ENCODE measurements at places on chromosomes 16 and 17.

DNA sequence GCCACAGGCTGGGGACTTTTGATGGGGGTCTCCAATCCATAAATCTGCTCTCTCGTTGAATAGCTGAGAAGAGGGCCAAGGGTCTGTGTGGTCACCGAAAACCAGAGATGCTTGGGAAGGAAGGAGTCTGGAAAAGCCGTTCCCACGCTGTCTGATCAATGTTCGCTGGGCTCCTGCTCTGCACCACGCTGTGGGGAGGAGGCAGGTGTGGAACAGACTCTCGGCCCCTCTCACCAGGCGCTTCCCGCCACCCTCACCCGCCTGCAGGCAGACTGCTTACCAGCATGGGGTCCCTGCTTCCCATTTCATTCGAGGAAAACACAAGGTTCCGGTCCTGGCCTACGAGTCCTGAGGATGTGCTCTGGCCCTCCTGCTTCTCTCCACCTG is 702 bp upstream of the ALDH3A1 start:
- no peak for DNase-seq

- DNase-seq, result no peak
These were observed 4.9 kb downstream of the HROB start for GRCh38 chr17:44146375-44147346.

GRCh38 chr16:65572156-65572555 is 450.3 kb upstream of the CDH11 start:
- peak; percentile 87 for DNase-seq

- DNase-seq, result no peak
These were observed at the start of gene CRYBA1 for GRCh38 chr17:29246628-29247027. Gene CRYBA1, plus strand, starts transcription at chr17:29246859. Its CDS starts 5 bp downstream, at chr17:29246864.

DNA sequence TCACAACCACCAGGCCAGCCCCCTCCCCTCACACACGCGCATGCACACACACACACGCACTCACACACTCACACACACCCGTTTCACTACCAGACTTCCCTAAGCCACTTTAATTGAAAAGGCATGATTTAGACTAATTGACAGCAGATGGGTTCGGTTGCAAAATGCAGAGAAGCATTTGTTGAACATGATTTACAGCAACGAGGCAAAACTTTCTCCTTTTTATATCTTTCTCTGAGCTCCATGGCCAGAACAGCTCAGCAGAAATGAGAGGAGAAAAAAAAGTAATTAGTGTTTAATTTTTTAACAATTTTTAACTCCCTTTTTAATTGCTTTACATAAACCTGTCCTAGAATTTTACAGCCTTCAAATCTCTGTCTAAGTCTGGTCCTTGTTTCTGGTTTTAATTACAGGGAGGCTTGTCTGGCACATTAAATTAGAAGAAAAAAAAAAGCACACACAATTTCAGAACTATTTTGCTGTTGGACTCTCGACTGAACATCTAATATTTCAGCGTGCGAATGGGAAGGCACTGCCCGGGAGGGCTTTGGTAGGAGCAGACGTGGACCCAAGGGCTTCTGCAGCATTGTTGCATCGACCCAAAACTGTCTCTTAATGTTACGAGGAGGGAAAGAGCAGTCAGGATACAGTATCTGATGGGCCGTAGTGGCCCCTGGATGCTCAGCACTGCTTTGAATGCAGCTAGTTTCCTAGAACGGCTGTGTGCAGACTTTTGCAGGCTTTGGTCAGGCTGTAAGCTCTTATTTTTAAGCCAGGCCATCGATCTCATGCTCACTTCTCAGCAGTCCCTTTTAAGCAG is 255.9 kb downstream of the SOX9 start:
- peak; percentile 88 for DNase-seq

- no peak for DNase-seq
These were observed 15.0 kb downstream of the PITPNC1 start for GRCh38 chr17:67392111-67392510.

DNA sequence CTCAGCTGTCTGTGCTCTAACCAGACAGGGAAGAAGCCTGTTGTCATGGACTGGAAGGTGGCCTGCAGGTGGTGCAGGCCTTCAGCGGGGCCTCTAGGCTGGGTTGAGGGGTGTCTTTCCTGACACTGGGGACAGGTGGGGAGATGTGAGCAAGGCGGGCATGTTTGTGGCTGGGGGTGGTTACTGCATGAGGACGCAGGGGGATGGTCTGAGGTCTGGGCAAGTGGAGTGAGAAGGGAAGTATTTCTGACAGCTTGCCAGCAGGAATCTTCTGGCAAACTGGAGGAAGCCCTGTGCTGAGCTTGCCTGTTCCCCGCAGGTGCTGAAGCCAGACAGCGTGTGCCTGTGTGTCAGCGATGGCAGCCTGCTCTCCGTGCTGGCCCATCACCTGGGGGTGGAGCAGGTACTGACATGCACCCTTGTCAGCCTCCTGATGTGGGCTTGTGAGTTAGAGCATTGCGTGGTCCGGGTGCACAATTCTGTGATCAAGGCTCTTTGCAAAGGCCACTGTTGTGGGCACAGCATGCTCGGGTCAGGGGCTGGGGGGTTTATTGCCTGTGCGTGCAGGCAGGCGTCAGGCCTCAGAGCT is 36.2 kb downstream of the PRMT7 start:
- no peak for DNase-seq

DNA sequence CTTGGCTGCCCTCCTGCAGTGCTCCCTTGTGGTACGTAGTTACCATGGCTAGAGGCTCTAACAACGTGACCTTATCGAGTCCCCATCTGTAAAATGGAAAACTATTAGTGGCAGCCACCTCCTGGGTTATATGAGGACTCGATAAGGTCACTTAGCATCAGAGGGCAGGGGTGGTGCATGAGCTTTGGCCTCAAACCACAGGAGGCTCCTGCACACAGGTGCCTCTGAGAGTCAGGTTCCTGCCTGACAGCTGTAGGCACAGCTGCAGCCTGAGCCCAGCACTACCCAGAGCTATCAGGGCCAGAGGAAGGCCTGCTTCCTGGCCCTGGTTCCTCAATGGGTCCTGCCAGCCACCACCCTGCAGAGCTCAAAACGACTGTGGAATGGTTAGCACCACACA is 57.2 kb upstream of the SEC14L1 start:
- no peak for DNase-seq

- DNase-seq, result peak; percentile 64
These were observed 35.6 kb downstream of the YPEL2 start for GRCh38 chr17:59366773-59367656.

- no peak for DNase-seq
These were observed 16.2 kb upstream of the NFATC3 start for GRCh38 chr16:68068926-68069325.

DNA sequence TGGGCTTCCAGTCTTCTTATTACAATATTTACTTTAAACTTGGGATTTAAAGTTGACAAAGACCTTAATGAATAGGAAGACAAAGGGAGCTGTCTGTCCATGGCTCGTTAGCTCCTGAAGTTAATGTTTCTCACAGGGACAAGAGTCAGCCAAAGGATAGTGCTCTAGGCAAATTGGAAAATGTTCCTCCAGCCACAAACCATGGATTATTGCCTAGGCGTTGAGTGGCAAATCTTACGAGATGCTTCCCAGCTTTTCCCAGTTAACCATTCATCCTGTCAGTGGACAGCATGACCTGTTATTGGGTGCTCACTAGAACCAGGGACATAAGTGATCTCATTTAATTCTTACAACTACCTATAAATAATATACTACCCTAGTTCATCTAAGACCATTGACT is 3.6 kb downstream of the TEX2 start:
- DNase-seq, result no peak

DNA sequence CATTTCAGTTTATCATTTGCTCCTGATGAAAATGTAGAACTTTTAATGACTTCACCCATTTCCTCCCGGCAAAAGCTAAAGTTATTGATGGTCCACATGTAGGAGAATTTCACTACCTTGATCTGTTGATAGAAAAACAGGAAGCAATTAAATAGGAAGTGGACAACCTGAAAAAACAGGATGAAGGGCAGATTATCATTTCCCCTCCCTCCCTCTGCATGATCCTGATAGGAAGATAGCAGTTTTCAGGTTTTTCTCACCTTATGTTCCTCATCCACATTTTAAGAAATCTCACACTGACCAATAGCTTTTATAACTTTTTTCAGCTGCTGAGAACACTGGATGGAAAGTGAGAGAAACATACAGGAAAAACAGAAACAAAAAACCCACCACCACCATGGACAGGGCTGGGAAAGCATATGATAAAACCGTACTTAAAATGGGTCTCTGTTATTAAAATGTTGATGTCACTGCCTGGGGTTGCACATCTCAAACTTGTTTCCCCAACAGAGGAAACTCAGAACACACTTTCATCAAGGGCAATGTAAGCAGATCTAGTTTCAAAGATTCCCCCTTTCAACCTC is 46.4 kb downstream of the NXPH3 start:
- DNase-seq, result no peak

GRCh38 chr17:35080536-35080935 is 17.0 kb upstream of the RFFL start:
- no peak for DNase-seq
